ENCODE measurements at places on chromosomes 5 and 9. TPM values are rescaled to one million over a fixed set of nuclear protein-coding genes. Genes with fewer than 3 reads are reported as not detected.

The OTP gene
- total RNA-seq = not detected

The NIM1K gene
- total RNA-seq = not detected

The OLFM1 gene
- 8.5 TPM for total RNA-seq

The LIFR gene
- total RNA-seq = 88.6 TPM

The TMEM267 gene
- 4.9 TPM for total RNA-seq

The EQTN gene
- total RNA-seq = not detected

The NKD2 gene
- total RNA-seq = not detected

The NPDC1 gene
- total RNA-seq = 22.3 TPM

The DMRT3 gene
- 0.33 TPM for total RNA-seq

The TAF1L gene
- not detected for total RNA-seq

The P4HA2 gene
- 15.7 TPM for total RNA-seq

The PAPPA gene
- total RNA-seq = 0.56 TPM

The SPATA31D4 gene
- not detected for total RNA-seq

The PCA3 gene
- not detected for total RNA-seq

The LCN10 gene
- 0.61 TPM for total RNA-seq

The SPDL1 gene
- 3.3 TPM for total RNA-seq

The DMRTA1 gene
- total RNA-seq = 0.69 TPM

The OR1J2 gene
- not detected for total RNA-seq

The OSMR gene
- 12.4 TPM for total RNA-seq

The ESM1 gene
- total RNA-seq = 0.12 TPM

The GFI1B gene
- not detected for total RNA-seq

The LHX3 gene
- total RNA-seq = not detected

The TMOD1 gene
- 202 TPM for total RNA-seq

The BTNL3 gene
- total RNA-seq = not detected

The ECPAS gene
- total RNA-seq = 491 TPM

The RNF183 gene
- not detected for total RNA-seq

The WNT8A gene
- total RNA-seq = not detected

The TERT gene
- not detected for total RNA-seq

The HSPA4 gene
- total RNA-seq = 71.5 TPM

The ADGRD2 gene
- total RNA-seq = not detected

The LCN1 gene
- total RNA-seq = not detected

The QRFP gene
- total RNA-seq = not detected

The GABRA6 gene
- not detected for total RNA-seq

The C1QTNF3 gene
- 0.33 TPM for total RNA-seq

The PFN3 gene
- not detected for total RNA-seq
